Melanocyte of skin (primary cell): ENCODE measurements at places on chromosomes 1 and 21. TPM values are rescaled to one million over a fixed set of nuclear protein-coding genes. Genes with fewer than 3 reads are reported as not detected.

The SERTAD4 gene
- 0.34 and 0.73 TPM in 2 replicates for total RNA-seq

The TIE1 gene
- total RNA-seq, result not detected in 2 replicates

The MPZ gene
- 0.33 and 0.46 TPM in 2 replicates for total RNA-seq

The QSOX1 gene
- total RNA-seq, result 42.7 and 52.7 TPM in 2 replicates

The SEMA4A gene
- total RNA-seq, result 0.31 and 0.67 TPM in 2 replicates

The IVL gene
- total RNA-seq, result not detected in 2 replicates

The RIPPLY3 gene
- total RNA-seq, result not detected in 2 replicates

The LEFTY2 gene
- not detected in 2 replicates for total RNA-seq

The OR2G2 gene
- not detected in 2 replicates for total RNA-seq

The CD52 gene
- total RNA-seq, result not detected in 2 replicates

The BLACAT1 gene
- total RNA-seq, result under 0.01 and 0.46 TPM in 2 replicates

The A3GALT2 gene
- total RNA-seq, result not detected in 2 replicates

The CBS gene
- total RNA-seq, result 16.2 and 23.6 TPM in 2 replicates

The TRIM46 gene
- 2.5 and 3.4 TPM in 2 replicates for total RNA-seq

The CENPS gene
- 13.8 TPM in 2 replicates for total RNA-seq

The TMEM79 gene
- total RNA-seq, result 1.1 and 1.4 TPM in 2 replicates

The GPBP1L1 gene
- total RNA-seq, result 84.3 and 93.0 TPM in 2 replicates

The TRIM17 gene
- 0.69 and 0.73 TPM in 2 replicates for total RNA-seq

The TSTD1 gene
- total RNA-seq, result 6.9 and 7.3 TPM in 2 replicates

The SLAMF8 gene
- not detected in 2 replicates for total RNA-seq

The LCE1B gene
- not detected in 2 replicates for total RNA-seq

The MDM4 gene
- 24.4 and 50.2 TPM in 2 replicates for total RNA-seq

The FCRL5 gene
- not detected in 2 replicates for total RNA-seq

The GPATCH2 gene
- 20.6 and 28.7 TPM in 2 replicates for total RNA-seq

The HUNK gene
- 0.15 and 0.33 TPM in 2 replicates for total RNA-seq

The LRRN2 gene
- total RNA-seq, result not detected in 2 replicates

The FCRLB gene
- total RNA-seq, result 4.0 and 5.9 TPM in 2 replicates

The SDHC gene
- total RNA-seq, result 29.3 and 34.2 TPM in 2 replicates

The ALX3 gene
- total RNA-seq, result not detected in 2 replicates

The NBPF26 gene
- total RNA-seq, result 3.8 and 19.3 TPM in 2 replicates

The ADGRB2 gene
- total RNA-seq, result 1.3 and 1.4 TPM in 2 replicates

The ACOT11 gene
- 3.4 and 4.7 TPM in 2 replicates for total RNA-seq

The HSPA6 gene
- 5.8 and 7.2 TPM in 2 replicates for total RNA-seq

The NTMT2 gene
- not detected in 2 replicates for total RNA-seq

The PCNX2 gene
- total RNA-seq, result 7.9 and 18.5 TPM in 2 replicates

The F11R gene
- total RNA-seq, result 34.1 and 47.0 TPM in 2 replicates

The PRAMEF8 gene
- not detected in 2 replicates for total RNA-seq

The GRIK3 gene
- not detected in 2 replicates for total RNA-seq

The TNN gene
- not detected in 2 replicates for total RNA-seq

The GBP6 gene
- total RNA-seq, result not detected in 2 replicates

The CRTC2 gene
- total RNA-seq, result 9.0 and 9.3 TPM in 2 replicates

The CXADR gene
- 6.5 and 22.0 TPM in 2 replicates for total RNA-seq

The INSRR gene
- not detected in 2 replicates for total RNA-seq

The KCNA10 gene
- not detected in 2 replicates for total RNA-seq

The TFF1 gene
- total RNA-seq, result not detected in 2 replicates

The SPRR2A gene
- total RNA-seq, result not detected in 2 replicates

The S100B gene
- 746 and 968 TPM in 2 replicates for total RNA-seq

The LCE1E gene
- not detected in 2 replicates for total RNA-seq

The CDA gene
- total RNA-seq, result not detected in 2 replicates

The HFM1 gene
- 1.0 and 1.5 TPM in 2 replicates for total RNA-seq

The LCE1F gene
- total RNA-seq, result not detected in 2 replicates

The UBXN10 gene
- total RNA-seq, result 0.34 and 0.36 TPM in 2 replicates

The CACHD1 gene
- total RNA-seq, result 1.4 and 2.2 TPM in 2 replicates
